RWPE1 (cell line): ENCODE measurements at places on chromosomes 5 and 9.

DNA sequence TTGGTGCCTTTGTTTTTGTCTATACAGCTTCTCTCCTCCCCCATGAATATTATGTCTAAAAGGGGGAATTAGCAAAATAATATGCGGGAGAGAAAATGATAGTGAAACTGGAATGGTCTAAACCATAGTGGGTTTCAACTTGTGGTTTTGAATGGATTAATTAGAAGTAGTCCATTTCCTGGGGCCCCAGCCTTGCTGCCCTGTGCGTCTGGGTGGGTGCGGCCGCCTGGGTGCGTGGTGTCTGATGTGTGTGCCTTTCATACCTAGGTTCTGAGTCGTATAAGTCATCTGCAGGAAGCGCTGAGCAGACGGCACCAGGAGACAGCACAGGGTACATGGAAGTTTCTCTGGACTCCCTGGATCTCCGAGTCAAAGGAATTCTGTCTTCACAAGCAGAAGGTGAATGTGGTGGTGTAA is 120.0 kb upstream of the CACNA1B start:
- DNase-seq, result peak; percentile 57

- DNase-seq, result no peak
Observed at GRCh38 chr9:26684029-26684428, 208.6 kb downstream of the CAAP1 start.

DNA sequence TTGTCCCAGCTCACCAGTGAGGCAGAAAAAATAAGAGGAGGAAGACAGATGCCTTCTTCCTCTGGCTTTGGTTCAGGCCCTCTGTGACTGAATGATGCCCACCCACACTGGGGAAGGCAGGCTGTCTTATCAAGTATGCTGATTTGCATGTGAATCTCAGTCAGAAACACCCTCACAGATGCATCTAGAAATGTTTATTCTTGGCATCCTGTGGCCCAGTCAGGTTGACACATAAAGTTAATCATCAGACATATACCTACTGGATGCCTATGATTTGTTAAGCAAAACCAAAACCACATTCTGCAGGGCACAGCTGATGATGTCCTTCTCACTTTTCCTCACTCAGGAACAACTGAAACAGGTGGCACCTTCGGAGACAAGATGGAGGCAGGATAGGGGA is 243.4 kb upstream of the KCNN2 start:
- no peak for DNase-seq

DNA sequence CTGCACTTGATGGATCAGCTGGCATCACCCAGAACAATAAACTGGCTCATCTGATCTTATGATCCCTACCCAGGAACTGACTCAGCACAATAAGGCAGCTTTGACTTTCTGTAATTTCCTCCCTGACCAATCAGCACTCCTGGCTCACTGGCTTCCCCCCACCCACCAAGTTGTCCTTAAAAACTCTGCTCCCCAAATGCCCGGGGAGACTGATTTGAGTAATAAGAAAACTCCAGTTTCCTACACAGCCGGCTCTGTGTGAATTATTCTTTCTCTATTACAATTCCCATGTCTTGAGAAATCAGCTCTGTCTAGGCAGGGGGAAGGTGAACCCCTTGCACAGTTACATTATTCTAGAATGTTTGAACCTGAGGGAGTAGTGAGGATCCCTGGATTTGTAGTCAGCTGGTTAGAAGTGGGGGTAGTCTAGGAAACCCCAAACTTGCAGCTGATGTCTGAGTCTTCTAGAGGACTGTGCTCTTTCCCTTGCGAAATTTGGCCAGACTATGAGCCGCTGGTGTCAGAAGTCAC is 111.7 kb upstream of the NEK6 start:
- no peak for DNase-seq

- no peak for DNase-seq
Observed at GRCh38 chr9:94772639-94773303, 46.3 kb downstream of the AOPEP start.

DNA sequence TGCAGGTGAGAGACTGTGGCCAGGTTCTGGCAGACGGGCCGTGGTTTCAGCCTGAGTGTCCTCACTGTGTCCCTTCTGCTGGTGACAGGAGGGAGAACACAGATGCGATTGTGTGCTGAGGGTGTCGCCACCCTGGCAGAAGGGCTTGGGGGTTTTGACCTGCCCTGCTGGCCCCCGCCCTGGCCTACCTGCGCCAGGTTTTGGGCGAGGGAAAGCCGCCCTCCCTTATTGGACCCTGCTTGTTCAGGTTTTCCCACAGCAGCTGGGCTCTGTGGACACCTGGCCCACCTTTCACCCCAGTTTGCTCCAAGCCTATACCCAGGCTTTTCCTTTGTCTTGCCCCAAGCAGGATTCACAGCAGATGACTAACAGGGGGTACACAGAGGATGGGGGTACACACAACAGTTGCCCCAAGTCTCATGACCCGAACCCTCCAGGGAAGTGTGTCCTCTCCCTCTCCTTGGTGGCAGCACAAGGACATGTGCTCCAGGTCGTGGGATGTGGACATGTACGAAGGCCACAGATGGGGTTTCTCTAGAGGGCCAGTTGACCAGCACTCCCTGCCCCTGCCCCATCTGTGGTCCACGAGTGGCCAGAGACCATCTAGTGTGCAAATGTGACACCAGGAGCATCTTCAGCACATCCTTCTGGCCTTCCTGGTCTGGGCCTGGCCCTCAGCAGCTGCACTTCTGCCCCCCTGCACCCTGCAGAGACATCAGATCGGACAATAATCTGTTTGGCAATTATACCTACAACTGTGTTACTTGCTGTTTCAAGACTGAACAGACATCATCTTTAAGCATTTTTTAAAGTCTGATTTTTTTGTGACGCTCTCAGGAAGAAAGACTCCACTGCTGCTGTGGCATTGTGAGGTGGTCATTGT is 265.8 kb upstream of the IRX4 start:
- no peak for DNase-seq

DNA sequence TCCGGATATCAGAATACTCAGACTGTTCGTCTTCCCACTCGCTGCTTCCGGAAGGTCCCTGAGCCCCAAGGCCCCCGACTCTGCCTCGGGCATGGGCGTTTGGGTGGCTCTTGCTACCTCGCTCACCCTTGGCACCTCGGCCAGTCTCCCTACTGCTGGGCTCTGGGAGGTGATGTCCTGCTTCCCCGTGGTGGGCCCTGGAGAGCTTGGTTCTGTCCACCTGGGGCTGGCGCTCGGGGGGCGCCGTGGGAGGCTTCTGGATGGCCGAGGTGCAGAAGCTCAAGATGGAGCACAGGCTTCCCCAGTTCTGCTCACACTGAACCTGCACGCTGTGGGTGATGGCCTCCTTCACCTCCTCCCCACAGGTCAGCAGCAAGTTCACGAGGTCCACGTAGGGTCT is 10.4 kb downstream of the STC2 start:
- no peak for DNase-seq

DNA sequence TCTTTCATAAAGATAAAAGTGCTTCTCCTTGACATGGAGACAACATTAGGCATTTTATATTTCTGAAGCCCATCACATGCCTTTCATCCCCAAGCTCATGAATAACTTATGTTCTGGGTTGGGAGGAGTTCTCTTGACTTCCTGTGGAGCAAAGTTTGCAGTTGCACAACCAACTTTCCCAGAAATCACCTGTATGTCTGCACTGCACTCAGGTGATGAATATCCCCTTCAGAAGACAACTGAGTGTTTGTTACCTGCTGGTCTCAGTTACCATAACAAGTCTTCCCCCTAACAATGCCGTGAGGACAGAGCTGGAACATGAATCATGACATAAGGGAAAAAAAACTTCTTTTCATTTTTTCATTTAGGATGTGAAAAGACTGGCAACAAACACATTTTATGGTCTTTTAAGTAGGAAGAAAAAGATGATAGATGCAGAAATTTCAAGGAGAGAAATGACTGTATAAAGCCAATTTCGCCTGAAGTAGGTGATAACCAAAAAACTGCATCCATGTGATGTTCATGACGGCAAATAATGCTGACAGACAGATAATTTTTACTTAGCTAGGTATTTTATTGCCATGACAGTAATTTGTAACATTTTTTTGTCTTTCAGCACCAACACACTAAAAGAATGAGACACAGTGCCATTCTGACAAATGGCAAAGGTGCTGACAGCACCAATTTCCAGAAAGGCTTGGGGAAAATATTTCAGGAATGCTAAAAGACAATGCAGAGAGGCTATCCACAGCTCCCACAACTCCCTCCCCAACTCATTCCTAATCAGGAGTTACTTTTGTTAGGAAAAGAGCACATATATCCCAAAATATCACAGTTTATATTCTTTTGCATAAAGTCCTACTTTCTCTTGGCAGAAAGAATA is 656.3 kb downstream of the PRELID2 start:
- no peak for DNase-seq

- DNase-seq, result no peak
Observed at GRCh38 chr9:133577737-133578112, 31.5 kb downstream of the FAM163B start.

GRCh38 chr9:135857843-135858242 is 49.5 kb downstream of the CAMSAP1 start:
- DNase-seq, result no peak

- DNase-seq, result no peak
Observed at GRCh38 chr9:93093127-93093876, 2.7 kb upstream of the CARD19 start.

DNA sequence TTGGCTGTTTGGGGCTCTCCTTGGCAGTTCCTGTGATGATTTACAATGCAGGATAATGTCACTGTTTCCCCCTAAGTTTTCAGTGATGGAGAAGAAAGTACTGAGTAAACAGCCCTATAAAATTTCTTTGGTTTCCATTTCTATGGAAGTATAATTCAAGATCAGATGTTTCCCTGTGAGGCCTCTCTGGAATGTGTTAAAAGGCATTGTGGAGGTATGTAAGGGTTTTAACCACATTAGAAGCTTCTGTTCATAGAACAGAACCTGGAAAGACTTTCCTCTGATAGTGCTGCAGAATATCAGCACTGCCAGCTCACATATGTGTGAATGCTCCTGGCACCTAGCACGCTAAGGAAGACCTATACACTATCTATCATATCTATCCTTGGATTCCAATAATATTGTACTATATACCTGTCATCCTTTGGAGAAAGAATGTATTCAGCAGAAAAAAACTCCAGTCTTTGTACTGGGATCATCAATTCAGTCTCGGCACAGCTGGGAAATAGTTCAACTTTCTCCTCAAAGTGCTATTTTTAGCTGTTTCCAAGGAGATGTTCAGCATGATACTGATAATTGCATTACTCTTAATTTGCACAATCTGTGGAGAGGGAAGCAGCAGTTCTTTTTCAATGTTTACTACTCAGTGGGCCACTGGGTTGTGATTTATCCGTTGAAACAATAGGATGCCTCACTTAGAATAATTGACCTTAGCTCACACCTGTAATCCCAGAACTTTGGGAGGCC is 21.9 kb downstream of the TTC1 start:
- no peak for DNase-seq

DNA sequence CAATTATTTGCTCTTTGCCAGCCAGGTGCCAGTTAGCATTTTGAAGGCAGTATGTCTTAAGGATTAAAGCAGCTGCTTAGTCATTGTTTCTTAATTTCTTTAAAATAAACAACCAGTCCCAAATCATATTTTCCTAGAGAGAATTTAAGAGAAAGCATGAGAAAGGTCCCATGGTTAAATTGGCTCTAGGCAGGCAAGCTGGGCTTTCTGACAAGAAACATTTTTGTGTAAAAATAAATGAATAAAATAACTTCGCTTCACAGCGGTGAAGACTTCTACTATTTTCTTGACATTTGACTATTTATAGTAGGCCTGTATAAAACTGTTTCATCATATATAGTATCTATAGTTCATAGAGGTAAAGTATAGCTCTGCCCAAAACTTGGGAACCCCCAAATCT is 617.7 kb upstream of the C9orf72 start:
- no peak for DNase-seq

DNA sequence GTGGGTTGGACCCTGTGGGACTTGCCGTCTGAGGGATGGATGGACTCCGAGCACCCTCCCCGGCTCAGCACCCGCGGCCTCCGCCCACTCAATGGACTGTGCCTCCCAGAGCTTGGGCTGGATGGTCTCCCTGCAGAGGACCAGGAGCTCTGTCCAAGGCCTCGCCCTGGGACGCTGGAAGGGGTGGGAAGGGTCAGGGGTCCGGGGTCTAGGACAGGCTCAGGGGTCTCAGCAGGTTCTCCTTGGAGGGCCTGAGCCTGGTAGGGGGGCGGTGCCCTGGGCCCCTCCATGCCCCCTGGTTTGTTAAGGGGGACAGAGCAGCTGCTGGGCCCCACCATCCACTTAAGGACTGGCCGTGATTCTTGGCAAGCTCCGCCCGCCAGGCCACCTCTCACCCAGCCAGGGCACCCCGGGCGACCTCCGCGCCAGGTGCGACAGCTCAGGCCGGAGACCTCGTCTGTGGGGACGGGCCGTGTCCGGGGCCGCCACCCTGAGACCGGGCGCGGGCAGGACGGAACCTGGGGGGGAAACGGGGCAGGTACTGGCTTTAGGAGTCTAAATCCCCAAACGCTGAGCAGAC is 29.2 kb downstream of the EXOC3 start:
- DNase-seq, result no peak

DNA sequence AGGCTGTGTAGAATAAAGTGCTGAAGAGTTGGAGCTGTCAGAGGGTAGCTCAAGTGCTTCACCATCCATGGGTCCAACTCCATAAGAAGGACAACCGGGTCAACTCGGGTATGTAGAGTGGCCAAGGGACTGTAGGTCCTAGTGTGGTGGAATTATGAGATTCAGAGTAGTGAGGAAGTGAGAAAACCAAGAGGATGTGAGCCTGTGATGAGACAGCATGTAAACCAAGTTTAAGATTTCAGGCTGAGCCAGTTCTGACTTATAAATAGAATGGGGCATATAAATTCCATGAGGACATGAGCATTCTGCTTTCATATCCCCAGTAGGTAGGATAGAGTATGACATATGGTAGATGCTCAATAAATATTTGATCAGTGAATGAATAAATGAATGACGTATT is 96.3 kb downstream of the CFAP95 start:
- no peak for DNase-seq

GRCh38 chr9:29773676-29774075 is 2200.4 kb upstream of the C9orf72 start:
- DNase-seq, result no peak

GRCh38 chr5:19855931-19856330 is 132.1 kb downstream of the CDH18 start:
- DNase-seq, result no peak

- no peak for DNase-seq
Observed at GRCh38 chr5:155475318-155475717, 461.8 kb downstream of the KIF4B start.

DNA sequence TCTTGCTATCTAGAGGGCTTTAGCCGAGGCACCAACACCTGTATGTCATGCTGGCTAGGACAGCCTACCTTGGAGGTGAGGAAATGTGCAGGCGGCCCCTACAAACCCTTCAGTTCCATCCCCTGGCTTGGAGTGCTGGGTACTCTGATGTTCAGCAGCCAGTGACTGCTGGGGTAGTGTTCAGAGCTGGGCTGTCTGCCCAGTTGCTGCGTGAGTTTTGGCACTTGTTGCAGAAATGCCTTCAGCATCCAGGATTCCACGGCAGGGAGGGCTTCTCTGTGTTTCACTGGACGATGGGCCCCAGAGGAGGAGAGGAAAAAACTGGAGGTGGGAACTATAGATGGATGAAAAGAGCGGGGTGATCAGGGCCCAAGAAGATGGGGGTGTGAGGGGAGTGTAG is 10.4 kb downstream of the SWI5 start:
- no peak for DNase-seq
